ENCODE measurements at places on chromosomes 6 and 20.

DNA sequence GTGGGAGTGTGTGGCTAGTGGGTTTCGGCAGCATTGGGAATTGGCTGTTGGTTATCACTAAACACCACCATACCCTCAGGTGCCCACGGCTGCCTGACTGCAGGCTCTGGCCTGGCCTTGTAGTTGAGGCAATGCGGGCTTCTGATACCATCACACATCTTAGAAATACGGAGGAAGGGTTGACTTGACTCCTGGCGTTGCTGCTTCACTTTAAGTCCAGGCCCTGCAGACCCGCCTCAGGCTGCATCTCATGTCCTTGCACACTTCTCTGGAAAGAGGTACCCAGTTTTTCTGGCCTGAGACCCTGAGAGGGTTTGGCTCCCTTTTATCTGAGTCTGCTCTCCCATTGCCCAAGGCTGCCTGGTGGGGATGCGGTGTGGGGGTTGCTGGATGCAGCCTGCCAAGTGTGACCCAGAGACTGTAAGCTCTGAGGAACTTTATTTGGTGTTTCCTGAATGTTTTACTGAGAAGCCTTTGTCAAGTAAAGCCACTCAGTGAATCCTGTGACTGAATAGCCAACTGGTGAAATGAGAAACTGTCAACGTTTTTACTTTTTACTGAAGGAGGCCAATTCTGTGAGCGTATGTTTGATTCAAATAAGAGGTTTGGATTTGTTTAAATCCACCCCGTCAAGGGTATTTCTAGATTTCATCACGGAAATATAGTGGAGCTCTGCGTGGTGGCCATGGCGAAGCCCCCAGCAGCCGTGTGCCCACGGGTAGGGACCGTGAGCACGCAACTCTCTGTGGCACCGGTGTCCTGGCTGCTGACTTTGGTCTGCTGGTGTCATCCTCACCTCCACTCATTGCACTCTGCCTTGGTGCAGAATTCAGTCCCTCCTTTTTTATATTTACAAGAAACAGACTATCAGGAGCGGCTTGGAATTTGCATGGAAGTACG lies 160.1 kb downstream of the DTNBP1 start:
- DNase-seq, result no peak

- no peak for DNase-seq
Measured at GRCh38 chr6:20159781-20160540, 52.3 kb downstream of the MBOAT1 start.

DNA sequence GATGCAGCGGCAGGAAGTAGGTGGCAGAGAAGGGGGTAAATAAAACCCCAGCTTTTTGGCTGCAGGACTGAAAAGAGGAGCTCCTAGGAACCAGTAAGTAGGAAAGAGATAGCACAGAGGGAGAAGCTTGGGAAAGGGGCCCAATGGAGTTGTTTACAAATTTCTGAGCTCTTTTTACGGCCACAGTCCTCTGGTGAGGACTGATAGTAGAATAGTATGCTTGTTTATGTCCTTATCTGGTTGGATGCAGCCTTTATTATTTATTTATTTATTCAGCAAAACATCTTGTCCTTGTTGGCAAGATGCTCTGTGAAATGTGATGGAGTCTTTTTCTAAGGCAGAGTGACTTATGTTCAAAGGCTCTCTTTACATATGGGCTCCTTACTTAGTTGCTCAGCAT lies 119.7 kb upstream of the AHI1 start:
- no peak for DNase-seq

- DNase-seq, result no peak
Measured at GRCh38 chr20:48105526-48105925, 320.2 kb upstream of the SULF2 start.

DNA sequence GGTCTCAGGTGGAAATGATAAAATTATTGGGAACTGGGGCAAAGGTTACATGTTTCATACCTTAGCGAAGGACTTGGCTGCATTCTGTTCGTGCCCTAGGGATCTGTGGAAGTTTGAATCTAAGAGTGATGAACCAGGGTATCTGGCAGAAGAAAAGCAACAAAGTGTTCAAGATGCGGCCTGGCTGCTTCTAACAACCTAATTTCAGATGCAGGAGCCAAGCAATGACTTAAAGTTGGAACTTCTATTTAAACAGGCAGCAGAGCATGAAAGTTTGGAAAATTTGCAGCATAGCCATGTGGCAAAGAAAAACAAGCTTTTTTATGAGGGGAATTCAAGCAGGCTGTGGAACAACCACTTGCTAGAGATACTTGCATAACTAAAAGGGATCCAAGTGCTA lies 73.5 kb downstream of the CD24 start:
- DNase-seq, result no peak

GRCh38 chr20:19770375-19770774 lies 12.3 kb downstream of the RIN2 start:
- DNase-seq, result no peak

DNA sequence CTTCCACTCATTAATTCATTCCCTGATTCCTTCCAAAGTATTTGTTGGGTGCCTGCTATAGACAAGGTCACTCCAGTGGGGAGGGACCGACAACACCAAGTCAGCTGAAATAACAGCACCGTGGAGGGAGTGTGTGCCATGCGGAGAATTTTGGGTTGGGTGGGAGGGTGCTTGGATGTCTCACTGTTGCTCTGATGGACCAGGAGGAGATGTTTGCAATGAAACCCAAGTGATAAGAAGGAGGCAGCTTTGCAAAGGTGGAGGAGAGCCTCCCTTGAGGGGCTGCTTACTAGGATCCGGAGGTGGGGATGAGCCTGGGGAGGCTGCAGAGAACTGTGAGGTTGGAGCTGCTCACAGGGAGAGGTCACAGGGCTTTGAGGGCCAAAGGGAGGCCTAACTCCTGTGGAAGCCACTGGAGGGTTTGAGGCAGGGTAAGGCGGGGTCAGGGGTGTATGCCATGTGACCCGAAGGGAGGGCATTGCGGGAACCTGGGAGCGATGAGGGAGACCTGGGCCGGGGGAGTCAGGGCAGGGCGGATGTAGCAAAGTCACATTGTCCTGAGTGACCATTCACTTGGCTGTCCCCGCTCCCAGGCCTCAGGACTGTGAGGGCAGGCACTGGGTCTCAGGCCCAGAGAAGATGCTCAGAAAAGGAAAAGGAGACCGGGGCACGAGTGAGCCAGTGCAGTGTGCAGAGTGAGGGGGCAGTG lies 124.5 kb downstream of the PHACTR3 start:
- DNase-seq, result no peak

GRCh38 chr20:1357921-1358671 lies 29.2 kb upstream of the SDCBP2 start:
- peak; percentile 37 for DNase-seq
